PC-9 (cell line): ENCODE measurements at places on chromosomes 6 and 20. TPM values are rescaled to one million over a fixed set of nuclear protein-coding genes. Genes with fewer than 3 reads are reported as not detected.

OVOL2 gene
- total RNA-seq = 15.3 and 20.7 TPM in 2 replicates

ZFP57 gene
- 0.98 and 1.1 TPM in 2 replicates for total RNA-seq

TMEM217 gene
- total RNA-seq = 4.9 and 5.3 TPM in 2 replicates

WFDC2 gene
- total RNA-seq = 159 and 185 TPM in 2 replicates

PRL gene
- not detected in 2 replicates for total RNA-seq

- no peak overlapping the region for H3K4me3 ChIP-seq
- DNase-seq = no peak
- 0 out of 2 replicates have a peak, but pooled peaks cover 4% of the 10 kb centered on the region for H3K36me3 ChIP-seq
- peaks cover 3% of the 10 kb centered on the region; the same call in 1 of the 2 replicates for H3K4me1 ChIP-seq
- H3K27me3 ChIP-seq = no peaks in the 10 kb centered on the region
These were observed 23.9 kb downstream of the ADTRP start for GRCh38 chr6:11754625-11755271.

GRCh38 chr20:50186151-50186885 is 4.3 kb upstream of the CEBPB start:
- H3K4me1 ChIP-seq = peaks cover 34% of the 10 kb centered on the region
- no peak overlapping the region for H3K4me3 ChIP-seq
- peak overlapping the region; percentile 99; the same call in 1 of the 2 replicates for H3K27ac ChIP-seq
- DNase-seq = peak; percentile 93
- no peaks in the 10 kb centered on the region for H3K27me3 ChIP-seq

- H3K27ac ChIP-seq = peak overlapping the region; percentile 80; the same call in 1 of the 2 replicates
- H3K4me3 ChIP-seq = no peak overlapping the region
- H3K36me3 ChIP-seq = no peaks in the 10 kb centered on the region
- H3K4me1 ChIP-seq = peaks cover 34% of the 10 kb centered on the region
These were observed 28.6 kb downstream of the PPARD start for GRCh38 chr6:35370785-35371493.

- H3K4me3 ChIP-seq = no peak overlapping the region
- DNase-seq = no peak
- H3K27ac ChIP-seq = no peak overlapping the region
- no peaks in the 10 kb centered on the region for H3K36me3 ChIP-seq
These were observed 8.9 kb downstream of the REV3L start for GRCh38 chr6:111474106-111474505.

- H3K4me3 ChIP-seq = no peak overlapping the region
- no peak overlapping the region for H3K27ac ChIP-seq
- no peak for DNase-seq
These were observed 260.4 kb downstream of the RNGTT start for GRCh38 chr6:88702956-88703556.

DNA sequence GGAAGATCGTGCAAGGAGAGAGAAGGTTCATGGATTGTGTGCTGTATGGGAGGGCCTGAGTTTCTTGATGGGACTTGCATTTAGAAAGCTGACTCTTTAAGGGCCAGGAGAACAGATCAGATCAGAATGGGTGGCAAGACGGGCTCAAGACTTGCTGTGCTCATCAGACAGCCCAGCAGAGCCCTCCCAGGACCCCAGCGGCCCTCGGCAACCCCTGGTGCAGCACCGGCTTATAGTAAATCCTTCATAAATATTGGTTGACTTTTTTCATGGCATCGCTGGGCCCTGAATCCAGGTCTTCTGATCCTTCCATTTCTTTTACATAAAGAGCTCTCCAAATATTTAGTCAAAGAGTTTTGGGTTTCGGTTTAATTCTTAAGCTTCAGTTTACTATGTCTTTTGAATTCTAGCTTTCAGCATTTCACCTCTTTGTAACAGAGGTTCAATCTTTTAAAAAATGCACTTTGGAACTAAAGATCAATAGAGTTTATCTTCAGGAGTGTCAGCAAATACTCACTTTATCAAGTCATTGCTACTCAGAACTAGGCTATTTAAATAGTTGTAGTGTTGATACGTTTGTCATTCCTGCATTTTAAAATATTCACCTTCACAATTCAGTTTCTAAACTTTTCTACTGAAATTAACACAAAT is 205.6 kb downstream of the ZDHHC14 start:
- no peaks in the 10 kb centered on the region for H3K36me3 ChIP-seq
- H3K4me1 ChIP-seq = no peaks in the 10 kb centered on the region
- no peak for DNase-seq
- no peak overlapping the region for H3K4me3 ChIP-seq

DNA sequence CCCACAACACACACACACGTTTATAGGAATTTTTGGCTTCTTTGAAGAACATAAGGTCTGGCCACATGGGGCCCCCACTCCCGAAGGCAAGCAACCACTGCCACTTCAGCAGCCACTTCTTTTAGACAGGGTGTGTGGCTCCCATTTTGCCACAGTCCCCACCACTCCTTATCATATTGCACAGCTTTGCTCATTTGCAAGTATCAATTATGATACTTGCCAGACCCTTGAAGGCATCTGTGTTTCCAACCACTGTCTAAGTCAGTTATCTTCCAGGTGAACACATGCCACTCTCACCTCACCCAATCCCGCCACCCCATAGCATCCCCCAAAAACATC is 73.1 kb downstream of the NOL4L start:
- H3K4me3 ChIP-seq = no peak overlapping the region
- H3K36me3 ChIP-seq = no peaks in the 10 kb centered on the region
- no peaks in the 10 kb centered on the region for H3K27me3 ChIP-seq
- no peak for DNase-seq
- no peak overlapping the region for H3K27ac ChIP-seq

DNA sequence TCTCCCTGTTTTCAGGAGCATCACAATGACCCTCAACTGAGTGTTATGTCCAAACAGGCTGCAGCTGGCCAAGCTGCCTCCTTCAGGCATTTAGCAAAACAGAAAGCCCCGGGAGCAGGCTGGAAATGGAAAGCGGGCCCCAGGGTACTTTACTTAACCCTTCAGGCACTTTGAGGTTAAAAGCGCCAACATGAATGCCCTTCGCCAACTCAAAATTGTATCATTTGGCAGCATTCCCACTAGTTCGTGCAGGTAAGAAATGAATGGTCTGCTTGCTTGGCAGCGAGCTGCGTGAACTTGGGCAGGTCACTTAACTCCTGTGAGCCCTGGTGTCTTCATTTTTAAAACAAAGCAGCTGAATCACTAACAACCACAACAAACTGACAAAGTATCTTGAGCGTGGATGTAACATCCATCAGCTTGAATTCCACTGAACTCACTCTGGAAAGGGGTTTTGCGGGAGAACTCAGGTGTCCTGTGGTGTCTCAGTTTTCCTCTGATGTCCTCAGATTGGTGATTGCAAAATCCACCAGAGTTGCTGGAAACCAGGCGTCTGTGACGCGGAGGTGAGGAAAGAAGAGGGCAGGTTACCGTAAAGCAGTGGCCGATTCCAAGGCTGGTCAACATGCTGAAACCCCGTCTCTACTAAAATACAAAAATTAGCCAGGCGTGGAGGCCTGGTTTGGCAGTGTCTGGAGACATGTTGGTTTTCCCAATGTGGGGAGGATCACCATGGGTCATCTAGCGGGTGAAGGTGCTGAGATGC is 118.8 kb upstream of the ZNF217 start:
- no peak for DNase-seq
- H3K36me3 ChIP-seq = no peaks in the 10 kb centered on the region
- H3K27me3 ChIP-seq = no peaks in the 10 kb centered on the region
- peaks cover 18% of the 10 kb centered on the region for H3K4me1 ChIP-seq
- H3K4me3 ChIP-seq = no peak overlapping the region
- H3K27ac ChIP-seq = no peak overlapping the region

DNA sequence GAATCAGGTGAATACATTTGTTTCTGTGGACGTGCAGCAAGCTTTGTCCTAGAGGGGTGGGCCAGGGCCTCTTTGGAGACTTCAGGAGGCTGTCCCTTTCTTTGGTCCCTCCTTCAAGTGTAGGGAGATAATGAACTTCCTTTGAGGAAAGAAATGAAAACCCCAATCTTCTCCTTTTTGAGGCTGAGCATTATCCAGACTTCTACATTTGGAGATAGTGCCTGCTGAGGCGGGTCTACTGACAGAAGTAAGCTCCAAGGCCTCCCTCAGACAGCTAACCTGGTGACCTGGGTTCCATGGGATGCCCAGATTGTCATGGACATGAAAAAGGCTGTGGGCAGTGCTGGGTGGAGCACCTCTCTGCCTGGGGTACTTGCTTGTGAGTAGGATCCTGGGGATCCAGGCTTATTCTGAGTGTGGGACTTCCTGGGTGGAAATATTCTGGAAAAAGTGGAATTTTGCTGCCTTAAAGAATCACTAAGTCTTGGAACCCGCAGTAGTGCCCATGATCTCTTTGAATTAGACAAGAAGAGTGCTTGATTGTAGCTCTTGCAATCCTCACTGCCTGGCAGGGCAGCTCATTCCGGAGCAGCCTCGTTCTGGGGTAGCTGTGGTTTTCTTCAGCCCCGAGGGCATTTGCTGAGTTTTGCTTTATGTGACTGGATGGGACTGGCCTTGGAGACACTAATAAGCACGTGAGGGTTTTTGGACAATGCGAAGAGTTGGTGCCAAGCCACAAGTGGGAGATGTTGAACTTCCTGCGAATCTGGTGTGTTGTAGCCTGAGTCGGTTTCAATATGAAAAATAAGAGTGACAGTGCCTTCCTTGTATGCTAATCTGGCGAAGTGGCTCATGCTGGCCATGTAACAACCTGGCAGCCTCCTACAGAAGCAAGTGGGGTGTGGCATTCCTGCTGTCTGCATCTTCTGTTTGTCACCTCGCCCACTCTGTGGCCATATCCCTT is 28.1 kb downstream of the SNRNP48 start:
- DNase-seq = peak; percentile 86
- no peaks in the 10 kb centered on the region for H3K36me3 ChIP-seq
- no peak overlapping the region for H3K4me3 ChIP-seq
- H3K27me3 ChIP-seq = no peaks in the 10 kb centered on the region
- H3K27ac ChIP-seq = peak overlapping the region; percentile 48

DNA sequence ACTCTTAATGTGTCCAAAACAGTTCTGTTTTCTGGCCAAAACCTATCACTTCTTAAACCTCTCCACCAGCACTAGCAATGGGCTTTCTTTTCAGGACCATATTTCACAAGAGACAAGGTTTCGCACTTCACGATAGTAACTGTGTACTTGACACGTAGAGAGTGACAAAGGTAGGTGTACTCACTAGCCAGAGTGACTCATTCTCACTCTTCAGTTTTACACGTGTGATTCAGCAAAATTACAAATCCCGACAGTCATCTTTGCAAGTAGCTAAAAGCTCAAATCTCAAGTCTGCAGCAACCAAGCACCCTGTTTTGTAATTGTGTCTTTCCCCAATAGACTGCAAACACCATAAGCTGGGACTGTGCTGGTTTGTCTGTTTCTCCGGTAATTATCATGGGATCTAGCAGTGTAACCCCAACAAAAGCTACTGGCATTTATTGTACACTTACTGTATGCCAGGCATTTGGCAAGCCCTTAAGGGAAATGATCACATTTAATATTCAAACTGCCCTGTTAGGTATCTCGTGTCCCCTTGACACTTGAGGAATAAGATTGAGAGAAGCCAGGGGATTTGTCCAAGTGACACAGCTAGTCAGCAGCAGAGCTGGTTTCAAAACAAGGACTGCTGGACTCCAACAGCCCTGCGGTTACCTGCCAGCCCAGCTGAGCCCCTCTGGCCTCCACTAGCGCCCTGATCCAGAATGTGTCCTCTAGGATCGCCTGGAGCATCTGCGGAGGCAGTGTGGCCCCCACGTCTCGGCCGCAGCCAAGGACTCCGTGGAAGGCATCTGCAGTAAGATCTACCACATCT is 9.9 kb downstream of the PCIF1 start:
- no peaks in the 10 kb centered on the region for H3K27me3 ChIP-seq
- peak; percentile 92 for DNase-seq
- H3K36me3 ChIP-seq = 0 out of 2 replicates have a peak, but pooled peaks cover 14% of the 10 kb centered on the region
- H3K4me1 ChIP-seq = peaks cover 37% of the 10 kb centered on the region
- H3K4me3 ChIP-seq = no peak overlapping the region

- H3K36me3 ChIP-seq = no peaks in the 10 kb centered on the region
- H3K4me1 ChIP-seq = peaks cover 18% of the 10 kb centered on the region
- no peaks in the 10 kb centered on the region for H3K27me3 ChIP-seq
- peak; percentile 82 for DNase-seq
- H3K4me3 ChIP-seq = no peak overlapping the region
- H3K27ac ChIP-seq = peak overlapping the region; percentile 59
These were observed 44.9 kb upstream of the FAM83B start for GRCh38 chr6:54801669-54802068.

- H3K4me3 ChIP-seq = no peak overlapping the region
- H3K27ac ChIP-seq = no peak overlapping the region
- no peak for DNase-seq
- no peaks in the 10 kb centered on the region for H3K27me3 ChIP-seq
- H3K4me1 ChIP-seq = peaks cover 17% of the 10 kb centered on the region
These were observed 8.3 kb downstream of the PHF3 start for GRCh38 chr6:63643862-63644261.

DNA sequence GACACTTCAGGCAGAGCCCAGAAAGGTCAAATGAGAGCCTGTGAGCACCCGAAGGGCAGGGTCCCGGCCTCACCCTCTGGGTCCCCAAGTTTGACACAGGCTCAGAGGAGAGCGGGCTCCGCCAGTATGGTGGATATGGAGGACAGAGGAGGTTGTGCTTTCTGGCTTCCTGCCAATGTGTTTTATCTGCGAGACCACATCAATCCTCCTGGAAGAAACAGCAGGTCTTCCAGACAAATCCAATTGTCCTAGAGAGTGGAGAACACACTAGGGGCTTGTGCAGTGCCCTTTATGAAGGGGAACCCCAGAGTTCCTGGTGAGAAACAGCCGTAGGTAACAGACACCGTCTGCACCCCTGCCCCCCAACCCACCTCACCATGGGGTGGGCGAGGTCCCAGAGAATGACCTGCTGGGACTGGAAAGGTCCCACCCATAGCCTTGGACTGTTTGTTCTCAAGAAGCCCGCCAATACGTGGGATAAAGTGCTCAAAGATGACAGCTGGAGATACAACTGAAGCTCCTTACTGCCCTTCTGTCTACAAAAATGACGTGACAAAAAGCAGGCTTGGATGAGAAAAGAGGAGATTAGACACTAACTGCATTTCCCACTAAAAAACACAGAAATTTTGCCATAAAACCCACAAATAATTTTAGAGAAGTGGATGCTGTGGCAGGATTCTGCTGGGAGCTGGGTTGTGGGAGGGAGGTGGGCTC is 23.9 kb upstream of the SSTR4 start:
- H3K27ac ChIP-seq = no peak overlapping the region

DNA sequence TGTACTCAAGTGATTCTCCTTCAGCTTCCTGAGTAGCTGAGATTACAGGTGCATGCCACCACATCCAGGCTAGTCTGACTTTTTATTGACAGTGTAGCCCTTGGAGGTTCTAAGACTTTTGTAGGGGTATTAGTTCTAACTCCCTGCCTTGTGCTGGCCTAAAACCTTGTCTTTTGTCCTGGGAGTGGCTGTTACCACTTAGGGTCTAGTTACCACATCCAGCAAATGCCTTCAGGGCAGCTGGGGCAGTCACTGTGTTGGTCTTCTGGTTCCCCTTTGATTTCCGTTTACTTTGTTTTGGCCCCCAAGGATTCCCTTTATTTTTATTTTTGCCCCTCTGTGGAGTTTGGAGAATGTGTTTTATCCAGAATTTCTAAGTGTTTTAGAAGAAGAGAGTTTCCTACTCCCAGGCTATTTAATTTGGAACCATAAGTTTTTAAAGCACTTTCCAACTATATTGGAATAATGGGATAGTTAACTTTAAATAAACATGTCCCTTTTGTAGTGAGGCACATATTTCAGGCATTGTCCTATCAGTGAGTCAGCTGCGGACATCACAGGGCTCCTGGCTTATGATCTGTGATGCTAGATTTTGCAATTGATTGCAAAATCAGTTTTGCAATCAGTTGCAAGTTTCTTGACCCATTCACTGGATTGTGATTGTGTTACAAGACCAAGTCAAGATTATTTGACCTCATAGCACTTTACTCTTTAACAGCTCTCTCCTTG is 25.0 kb downstream of the IL22RA2 start:
- no peak for DNase-seq
- no peak overlapping the region for H3K4me3 ChIP-seq
- H3K36me3 ChIP-seq = no peaks in the 10 kb centered on the region
- H3K4me1 ChIP-seq = peaks cover 23% of the 10 kb centered on the region
- H3K27me3 ChIP-seq = no peaks in the 10 kb centered on the region
